HT-29 (cell line): ENCODE measurements at places on chromosomes 2 and 18.
A peak's percentile ranks its signal among the peaks of the same experiment; 100 is the strongest.

DNA sequence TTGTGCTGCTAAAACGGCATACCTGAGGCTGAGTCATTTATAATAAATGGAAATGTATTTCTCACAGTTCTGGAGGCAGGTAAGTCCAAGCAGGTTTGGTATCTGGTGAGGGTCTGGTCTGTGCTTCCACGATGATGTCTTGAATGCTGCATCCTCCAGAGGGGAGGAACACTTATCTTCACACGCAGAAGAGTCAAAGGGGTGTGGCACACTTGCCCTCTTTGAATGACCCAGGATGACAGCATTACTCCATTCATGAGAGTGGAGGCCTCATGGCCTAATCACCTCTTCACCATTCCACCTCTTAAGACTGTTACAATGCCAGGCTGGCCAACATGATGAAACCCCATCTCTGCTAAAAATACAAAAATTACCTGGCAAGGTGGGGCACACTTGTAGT is 61.0 kb downstream of the NCAPH start:
- no peak for DNase-seq

GRCh38 chr2:126586317-126586716 is 69.6 kb upstream of the GYPC start:
- DNase-seq, result no peak

GRCh38 chr2:118044854-118045253 is 31.0 kb upstream of the CCDC93 start:
- DNase-seq, result no peak

- DNase-seq, result no peak
These were observed 320.1 kb downstream of the PIK3C3 start for GRCh38 chr18:42275138-42275535.

DNA sequence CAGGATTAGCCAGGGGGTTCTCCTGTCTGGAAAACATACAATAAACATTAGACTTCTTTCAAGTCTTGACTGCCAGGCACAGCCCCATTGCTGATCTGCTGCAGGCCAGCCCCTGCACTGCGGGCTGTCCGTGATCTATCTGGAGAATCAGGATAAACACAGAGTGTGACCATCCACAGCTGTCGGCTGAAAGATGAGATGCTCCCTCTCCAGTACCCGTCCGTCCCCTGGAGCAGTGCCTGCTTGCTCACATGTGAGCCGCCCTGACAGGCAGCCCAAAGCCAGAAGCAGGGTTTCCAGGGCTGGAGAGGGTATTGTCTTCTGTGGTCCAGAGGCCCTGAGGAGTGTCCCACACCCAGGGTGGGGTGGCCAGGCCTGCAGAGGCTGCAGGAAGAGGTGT is 46.1 kb upstream of the FOSL2 start:
- DNase-seq, result no peak

DNA sequence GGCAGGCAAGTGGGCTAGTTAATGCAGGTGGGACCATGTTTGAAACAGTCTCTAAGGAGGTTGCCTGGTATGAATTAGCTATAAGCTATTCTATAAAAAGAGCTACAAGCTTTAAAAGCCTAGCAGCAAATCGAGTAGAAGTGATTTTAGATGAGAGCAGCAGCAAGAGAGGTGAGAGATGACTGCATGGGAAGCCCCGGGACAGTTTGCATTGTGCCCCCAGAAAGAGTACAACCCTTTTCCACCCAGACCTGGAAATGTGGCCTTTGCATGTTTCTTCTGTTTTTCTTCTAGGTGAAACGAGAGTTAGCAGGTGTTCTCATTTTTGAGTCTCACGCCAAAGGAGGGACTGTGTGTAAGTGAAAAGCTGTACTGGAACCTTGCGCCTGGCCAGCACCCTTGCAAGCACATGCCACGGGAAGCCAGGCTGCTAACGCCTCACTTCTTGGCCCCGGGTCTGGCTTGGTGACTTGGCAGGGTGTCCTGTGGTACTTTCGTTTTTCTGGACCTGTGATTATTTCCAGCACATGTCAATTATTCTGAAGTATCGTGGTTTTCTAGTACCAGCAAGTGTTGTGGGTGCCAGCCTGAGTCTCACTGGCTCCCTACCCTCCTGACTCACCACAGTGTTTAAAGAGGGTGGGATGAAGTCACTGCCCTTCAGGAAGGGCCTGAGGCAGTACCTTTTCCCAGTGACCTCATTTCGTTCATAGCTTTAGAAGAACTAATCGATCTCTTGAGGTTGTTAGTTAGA is 90.3 kb upstream of the MAP3K20 start:
- DNase-seq, result peak; percentile 35

- DNase-seq, result no peak
These were observed 19.6 kb downstream of the COMMD1 start for GRCh38 chr2:61924895-61925663.

GRCh38 chr18:62767321-62767720 is 52.0 kb downstream of the PHLPP1 start:
- no peak for DNase-seq

- DNase-seq, result no peak
These were observed 106.3 kb downstream of the NCOA1 start for GRCh38 chr2:24597181-24597870.

DNA sequence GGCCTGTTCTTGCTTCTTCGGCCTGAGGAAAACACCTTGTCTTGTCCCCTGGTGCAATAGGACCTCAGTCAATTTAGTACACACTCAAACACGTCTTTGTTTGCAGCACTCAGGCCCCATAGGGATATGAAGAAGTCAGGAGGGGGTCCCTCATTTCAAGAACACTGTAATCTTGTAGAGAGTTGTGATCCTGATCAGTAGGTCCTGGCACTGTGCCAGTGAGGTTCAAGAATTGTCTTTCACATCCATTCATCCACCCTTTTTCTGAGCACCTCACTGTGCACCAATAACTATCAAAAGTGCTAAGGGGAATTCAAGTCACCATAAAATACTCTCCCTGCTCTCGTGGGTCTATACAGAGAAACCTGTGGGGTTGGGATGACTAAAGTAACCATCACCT is 131.4 kb upstream of the LHCGR start:
- DNase-seq, result no peak

DNA sequence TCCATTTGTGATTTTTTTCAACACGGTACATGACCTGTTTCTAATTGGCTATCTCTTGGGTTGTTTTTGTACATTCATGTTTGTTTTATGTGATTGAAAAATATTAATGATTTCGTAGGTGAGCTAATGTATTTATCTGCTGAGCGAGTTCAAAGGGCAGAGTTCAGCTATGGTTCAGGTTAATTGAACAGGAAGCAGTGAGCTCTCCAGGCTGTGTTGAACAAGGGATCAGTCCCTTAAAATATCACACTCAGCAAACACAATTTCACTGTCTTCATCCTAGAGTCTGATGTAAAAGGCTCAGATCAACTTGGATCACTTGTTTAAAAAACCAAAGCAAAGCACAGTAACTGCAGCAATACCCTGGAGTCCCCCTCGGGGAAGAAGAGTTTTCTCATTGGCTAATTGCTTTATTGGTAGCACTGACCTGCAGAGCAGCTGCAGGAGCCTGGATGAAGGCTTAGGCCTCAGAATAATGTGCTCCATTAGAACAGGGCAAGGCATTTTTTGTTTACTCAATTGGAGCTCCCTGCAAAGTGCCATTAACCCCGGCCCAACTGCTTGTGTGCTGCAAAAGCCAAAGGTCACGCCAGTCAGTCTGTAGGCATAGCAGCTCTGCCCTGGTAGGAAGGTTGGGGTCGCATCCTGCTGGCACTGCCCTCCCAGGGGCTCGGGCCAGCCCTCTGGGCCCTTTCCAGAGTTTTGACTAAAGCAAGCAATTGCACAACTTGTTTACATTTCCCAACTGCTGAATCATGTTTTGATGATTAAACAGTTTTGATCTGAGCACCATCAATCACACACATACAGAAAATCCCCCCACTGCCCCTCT is 10.5 kb downstream of the ONECUT2 start:
- peak; percentile 37 for DNase-seq

GRCh38 chr2:86628091-86628522 is 4.4 kb upstream of the RNF103 start:
- DNase-seq, result peak; percentile 41

DNA sequence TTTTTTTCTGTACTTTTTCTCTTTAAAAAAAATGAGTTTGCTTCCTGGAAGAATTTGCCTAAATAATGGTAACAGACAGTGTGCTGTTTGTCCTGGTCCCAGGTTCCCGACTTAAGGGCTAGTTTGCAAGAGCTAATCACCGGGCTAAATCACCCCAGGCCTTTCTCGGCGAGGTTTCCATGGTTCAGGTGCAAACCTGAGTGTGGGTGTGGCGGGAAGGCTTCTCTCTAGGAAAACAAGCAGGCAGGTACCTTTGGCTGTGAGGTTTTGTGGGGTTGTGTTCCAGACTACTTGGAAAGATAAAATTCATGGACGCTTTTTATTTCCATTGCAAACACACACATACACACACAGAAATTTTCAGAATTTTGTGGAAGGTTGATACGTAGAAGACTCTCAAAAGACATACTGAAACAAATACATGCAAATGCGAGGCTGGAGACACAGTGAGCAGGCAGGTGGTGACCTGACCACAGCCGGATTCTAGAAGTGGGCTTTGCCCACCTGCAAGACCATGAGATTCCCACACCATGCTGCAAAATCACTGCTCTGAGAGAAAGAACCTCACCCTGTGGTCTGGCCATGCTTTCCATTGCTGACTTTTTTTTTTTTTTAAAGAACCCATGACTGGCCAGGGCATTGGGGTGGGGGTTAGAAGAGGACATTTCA is 815 bp downstream of the CNDP1 start:
- no peak for DNase-seq

DNA sequence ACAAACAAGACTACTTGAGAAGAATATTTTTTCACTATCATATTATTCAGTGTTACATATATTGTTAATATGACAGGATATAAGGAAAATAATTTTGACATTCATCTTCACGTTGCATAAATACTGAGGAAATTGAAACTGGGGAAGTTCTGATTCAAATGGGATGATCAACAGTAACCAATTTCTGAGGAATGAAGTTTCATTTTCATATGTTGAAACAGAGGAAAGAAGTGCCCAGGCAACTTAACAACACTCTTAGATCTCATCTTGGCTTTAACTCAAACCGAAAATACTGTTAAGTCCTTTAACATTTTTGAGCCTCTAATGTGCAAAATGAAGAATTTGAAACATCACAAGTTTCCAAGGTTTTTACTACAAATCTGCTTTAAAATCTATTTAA is 612.2 kb upstream of the VRK2 start:
- DNase-seq, result no peak

DNA sequence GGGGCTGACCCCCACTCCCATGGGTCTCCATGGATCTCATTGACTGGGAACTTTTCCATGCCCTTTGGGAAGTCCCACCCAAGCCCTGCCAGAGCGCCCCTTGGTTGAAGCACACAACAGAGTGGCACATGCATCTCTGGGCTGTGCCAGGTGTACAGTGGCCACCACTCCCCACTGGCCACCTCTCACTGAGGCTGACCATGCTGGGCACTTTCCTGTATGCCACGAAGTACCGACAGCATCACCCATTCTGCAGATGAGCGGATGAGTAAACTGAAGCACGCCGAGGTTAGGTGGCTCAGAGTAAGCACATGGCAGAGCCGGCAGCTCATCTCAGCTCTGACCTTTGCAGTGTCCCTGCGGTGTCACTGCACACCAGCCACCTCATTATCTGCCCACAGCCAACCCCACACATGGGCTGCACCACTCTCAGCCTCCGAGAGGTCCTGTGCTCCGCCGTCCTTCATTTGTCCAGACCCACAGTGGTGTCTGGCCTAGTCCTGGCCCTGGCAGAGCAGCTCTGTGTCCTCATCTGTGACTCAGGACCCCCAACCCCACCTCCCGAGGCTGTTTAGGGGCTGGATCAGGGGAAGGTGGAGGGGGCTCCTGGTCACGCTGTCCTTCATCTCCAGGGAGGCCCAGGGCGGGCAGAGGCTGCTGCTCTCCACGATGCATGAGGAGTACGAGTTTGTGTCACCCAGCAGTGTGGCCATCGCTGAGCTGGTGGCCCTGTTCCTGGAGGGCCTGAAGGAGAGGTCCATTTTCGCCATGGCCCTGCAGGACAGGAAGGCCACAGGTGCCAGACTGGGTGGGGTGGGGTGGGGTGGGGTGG is 18.0 kb upstream of the GPR17 start:
- no peak for DNase-seq

GRCh38 chr2:134782792-134783191 is 55.6 kb upstream of the ACMSD start:
- peak; percentile 52 for DNase-seq

- no peak for DNase-seq
These were observed 357.5 kb upstream of the ETAA1 start for GRCh38 chr2:67039517-67040103.

DNA sequence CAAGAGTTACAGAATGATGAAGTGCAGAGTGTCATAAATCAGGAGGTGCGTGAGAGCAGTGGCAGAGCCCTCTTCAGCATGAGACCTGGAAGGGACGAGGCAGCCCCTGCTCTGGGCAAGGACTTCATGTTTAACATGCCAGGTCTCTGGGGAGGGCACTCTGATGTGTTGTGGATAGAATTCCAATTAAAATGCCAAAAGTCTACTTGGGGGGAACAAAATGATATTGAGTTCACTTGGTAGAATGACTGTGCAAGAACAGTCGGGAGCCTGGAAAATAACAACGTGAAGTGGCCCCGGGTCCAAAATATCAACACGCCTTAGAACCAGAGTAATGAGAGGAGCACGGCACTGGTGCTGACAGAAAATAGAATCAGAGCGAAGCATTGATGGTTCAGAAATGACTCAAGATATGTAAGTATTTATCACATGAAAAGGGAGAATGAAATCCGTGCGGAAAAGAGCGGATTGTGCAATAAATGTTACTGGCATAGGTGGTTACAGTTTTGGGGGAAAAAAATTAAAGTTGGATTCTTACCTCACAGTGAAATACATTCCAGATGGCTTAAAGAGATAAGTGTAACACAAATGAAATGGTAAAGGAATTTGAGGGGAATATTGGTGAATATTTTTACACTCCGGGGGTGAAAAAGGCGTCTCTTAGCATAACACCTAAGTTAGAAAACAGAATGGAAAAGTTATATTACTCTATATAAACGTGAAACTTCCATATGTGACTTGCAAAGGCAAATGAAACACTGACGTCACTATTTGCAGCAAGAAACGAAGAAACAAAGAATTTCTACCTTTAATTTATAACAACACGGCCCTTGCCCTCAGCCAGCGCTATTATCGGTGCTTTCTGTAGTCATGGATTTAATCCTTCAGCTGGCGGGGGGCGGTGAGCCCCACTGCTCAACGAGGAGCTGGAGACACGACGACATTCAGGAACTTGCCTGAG is 159.4 kb upstream of the TWIST2 start:
- no peak for DNase-seq

- no peak for DNase-seq
These were observed 16.6 kb downstream of the INPP5D start for GRCh38 chr2:233076749-233077148.

DNA sequence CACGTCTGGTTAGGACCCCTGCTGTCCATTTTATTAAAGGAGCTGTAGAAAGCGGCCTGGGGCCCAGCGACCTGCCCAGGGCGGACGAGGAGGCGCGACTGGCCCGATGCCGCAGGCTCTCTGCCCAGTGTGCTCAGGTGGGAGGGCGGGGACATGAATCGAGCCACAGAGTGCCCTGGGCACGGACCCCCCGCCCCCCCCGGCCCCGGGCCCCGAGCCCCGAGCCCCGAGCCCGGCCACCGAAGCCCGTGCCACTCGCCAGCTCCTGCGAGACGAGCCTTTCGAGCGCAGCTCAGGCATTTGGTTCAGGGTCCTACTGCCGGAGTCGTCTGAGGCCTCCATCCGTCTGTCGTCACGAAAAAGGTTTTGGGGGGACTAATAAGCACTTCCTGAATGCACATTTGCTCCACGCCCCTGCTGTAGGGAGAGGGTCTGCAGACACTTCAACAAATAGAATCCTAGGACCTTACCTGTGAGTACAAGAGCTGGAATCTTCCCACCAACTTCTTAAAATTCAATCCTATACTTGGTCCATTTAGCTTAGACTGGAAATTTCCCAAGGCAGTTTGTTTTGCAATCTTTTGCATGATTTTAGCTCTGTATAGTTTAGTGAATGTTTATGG is 602 bp upstream of the ADAM17 start:
- peak; percentile 42 for DNase-seq
